ENCODE measurements at places on chromosomes 11 and 22.

DNA sequence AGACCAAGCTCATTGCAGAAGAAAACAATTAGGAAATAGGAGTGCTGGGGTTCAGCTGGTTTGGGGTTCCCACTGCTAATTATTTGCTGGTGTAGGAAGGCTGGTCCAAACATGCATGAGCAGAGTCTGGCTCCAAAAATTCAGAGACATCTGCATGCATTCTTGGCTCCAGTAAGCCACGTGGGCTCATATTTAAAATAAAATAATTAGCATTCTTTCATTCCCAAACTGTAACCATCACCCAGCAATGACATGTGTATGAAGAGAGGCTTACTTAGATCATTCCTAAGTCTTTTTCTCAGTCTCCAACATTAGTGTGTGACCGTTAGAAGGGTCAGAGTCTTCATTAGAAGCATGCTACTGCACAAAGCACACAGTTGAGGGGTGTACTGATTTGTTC is 58.4 kb downstream of the EFCAB6 start:
- no peak for DNase-seq

DNA sequence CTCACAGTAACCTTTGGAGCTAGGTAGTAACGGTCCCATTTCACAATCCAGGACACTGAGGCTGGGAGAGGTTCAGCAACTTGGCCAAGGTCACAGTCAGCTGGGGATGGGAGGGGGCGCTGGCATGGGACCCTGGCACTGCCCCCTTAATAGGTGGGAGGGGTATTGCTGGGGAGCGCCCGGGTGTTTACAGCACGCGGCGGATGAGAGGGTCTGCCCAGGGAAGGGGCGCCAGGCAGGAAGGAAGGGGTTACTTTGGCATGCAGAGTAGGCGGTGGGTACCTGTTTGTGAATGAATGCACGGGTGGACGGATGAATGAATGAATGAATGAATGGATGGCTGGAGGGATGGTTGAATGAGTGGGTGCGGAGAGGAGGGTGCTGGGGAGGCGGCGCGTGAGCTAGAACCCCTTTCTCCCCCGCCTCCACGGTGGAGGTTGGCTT is 628 bp upstream of the FLRT1 start:
- DNase-seq: no peak

DNA sequence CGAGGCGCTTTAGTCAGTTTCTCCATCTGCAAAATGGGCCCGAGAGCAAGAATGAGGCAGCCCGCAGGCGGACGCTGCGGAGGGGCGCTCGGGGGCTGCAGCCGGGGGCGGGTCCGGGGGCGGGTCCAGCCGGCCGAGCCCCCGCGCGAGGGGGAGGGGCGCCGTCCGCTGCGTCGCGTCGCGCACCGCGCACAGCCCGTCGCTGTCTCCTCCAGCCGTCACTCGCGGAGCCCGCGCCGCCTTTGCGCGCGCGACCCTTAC is 282 bp downstream of the PC start:
- no peak for DNase-seq

DNA sequence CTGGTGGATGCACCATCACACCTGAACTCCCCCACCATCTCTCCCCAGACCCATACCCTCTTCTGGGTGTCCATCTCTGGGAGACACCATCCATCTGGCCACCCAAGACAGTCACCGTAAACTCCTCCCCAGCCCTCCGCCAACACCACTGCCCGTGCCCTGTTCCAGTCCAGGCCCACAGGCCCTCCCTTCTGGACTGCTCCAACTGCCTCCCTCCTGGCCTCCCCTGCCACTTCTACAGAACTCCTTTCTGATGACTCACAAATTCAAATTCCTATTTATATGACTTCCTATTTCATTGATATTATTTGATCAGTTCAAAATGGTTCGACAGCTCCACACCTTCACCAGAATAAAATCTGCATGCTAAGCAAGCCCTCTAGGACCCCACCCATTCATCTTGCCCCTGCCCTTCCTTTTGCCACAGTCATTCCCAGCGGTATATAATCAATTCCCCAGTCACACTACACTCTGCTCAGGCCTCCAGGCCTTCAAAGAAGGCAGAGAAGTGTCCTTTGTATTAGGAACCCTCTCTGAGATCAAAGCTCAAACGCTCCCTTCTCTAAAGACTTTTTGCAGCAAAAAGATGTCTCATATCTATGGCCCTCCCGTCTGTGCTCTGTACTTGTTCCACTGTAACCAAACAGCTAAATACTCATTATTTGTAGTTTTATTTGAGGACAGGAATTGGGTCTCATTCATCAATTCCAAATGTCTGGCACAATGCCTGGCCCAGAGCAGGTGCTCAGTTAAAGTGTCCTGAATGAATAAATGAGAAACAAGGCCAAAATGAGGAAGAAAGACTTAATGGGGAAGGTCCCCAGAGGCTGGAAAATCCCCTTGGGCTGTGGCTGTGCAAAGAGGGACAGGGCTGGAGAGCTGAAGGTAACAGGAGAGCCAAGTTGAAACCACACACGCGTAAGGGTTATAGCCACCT is 29.0 kb downstream of the MYH9 start:
- DNase-seq: no peak
